Activated gamma-delta T cell treated with anti-CD3 and anti-CD28 coated beads, Interleukin-2, amount 50 U/mL, for 16 hours (primary cell): ENCODE measurements at places on chromosomes 5 and 9.
A peak's percentile ranks its signal among the peaks of the same experiment; 100 is the strongest.

- no peak for DNase-seq
These were observed 298.2 kb upstream of the RFX3 start for GRCh38 chr9:3823842-3824475.

DNA sequence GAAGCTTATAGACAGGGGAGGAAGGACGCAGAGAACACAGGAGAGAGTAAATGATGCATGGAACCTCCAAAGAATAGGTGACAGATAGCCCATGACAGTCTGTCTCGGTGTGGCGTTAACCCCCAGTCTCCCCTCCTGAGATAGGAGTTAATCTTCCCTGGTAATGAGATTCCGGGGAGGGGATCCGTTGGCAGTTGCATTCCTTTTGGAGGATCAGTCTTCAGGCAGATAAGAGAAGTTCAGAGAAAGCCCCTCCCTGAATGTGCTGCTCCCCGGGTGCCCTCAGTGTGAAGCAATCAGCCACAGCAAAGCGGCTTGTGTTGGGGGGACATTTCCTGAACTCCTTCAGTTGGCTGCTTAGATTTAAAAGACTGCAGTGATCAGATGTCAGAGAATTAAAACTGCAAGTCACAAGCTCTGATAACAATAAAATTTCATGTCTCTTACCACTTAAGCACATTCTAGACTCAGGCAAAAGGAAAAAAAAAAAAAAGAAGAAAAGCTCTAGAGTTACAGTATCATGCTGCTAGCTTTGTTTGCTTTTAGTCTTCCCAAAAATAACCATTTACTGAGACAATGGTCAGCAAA, 121.1 kb downstream of the EGFLAM start:
- DNase-seq: no peak

DNA sequence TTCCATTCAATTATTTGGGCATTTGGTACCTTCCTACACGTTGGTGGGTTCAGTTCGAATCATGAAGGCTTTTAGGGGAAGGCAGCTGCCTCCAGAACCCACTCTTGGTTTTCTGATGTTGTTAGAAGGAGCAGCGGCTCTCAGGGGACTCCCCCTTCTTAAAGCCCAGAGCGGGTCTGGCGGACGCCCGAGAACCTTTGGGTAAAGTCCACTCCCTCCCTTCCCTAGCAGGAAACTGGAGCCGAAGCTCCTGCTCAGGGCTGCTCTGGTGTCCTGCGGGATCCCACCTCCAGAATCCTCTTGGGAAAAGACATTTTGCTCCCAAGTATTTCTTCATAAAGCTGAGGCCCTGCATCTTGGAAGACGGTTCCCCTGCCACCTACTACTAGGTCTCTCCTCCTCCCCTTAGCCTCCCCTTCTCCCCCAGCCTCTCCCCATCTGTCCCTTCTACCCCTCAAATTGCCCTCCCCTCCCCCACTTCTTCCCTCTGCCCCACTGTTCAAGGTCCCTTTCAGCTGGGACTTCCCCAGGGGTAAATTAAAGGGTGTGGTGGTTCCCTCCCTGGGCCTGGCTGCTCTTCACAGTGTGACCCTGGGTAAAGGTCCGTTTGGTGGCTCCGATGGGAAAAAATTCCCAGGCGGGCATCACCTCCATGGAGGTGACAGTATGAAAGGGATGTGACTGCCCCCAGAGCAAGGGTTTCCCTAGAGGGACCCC, 9.3 kb downstream of the IRX4 start:
- no peak for DNase-seq

GRCh38 chr5:6832994-6833393, 119.8 kb downstream of the TENT4A start:
- DNase-seq: no peak

DNA sequence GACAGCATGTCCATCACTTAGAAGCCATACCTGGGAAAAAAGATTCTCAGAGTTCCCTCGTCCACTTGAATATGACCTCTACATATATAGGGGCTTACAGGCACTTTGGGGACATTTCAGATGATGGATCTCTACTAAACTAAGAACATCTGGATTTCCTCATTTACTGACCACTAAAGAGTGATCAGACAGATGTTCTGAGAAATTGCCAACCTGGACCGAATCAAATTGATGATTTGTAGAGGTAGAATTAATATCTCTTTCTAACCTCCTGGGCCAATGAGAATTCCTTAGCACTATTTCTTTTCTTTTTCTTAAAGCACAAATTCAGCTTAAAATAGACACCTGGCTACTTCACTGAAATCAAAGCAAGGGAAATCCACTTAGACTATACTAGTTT, 422.7 kb downstream of the MTRR start:
- no peak for DNase-seq

DNA sequence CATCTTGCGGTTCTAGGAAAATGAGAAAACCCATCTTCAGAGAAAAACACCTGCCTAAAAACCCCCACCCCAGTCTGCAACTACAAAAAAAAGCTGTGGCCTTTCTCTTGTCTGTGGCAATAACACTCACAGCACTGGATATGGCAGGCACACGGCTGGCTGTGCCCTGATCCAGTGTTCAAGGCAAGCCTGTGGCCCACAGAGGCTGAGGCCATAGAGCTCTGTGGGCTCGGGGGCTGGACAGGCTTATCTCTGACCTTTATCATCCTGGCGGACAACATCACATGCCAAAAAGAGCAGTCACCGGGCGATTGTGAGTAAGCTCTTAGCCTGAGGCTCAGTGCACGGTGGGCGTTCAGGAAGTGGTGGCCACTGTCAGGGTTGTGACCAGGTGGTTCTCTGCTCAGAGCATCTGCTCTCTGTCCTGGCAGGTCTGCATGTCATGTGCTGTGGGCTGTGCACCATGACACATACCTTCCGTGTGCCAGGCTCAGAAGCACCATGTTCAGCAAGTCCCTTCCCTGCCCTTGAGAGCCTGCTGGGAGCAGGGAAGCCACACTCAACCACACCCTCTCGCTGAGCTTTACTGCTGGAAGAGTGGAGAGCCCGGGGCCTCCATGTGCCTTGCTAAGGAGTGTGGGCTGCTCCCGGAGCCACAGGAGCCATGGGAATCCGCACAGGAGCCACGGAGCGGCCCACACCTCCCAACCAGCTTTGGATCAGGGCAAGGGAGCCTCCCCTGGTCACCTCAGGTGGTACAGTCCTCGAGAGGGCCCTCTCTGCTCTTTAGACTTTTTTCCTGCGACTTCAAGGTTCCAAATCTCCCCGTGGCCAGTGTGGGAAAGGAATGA, 34.6 kb upstream of the WDR38 start:
- no peak for DNase-seq

GRCh38 chr9:93028448-93029006, 30.0 kb upstream of the SUSD3 start:
- DNase-seq: peak; percentile 51

GRCh38 chr5:121688781-121689180, 162.9 kb upstream of the FTMT start:
- DNase-seq: no peak

GRCh38 chr9:32677931-32678330, 42.5 kb upstream of the TAF1L start:
- no peak for DNase-seq

DNA sequence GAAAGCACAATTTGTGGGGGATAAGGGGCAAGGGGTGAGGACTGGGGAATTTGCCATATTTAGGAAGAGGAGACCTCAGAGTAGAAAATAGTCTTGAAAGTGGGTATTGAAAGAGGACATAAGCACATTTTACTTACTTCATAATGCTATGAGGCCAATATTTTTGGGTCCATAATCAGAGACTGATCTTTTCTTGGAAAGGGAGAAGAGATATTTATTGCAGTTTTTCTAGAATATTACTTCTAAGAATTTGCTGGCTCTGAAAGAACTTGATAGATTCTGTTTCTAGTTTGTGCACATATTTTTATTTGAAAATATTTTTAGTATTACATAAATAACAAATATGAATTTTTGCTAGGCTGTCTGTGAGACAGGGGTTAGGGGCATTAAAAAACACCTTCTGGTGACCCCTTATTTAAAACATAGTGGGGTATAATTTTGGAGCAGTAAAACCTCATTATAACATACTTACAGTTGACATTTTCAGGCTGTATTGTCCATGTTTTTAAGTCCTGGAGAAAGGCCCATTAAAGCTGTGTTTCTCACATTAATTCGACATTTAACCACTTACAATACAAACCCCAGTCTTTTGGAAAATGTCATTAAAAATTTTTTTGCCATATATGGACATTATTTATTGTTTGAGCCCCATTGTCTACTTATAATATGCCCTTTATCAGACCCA, 118.9 kb upstream of the NFIB start:
- no peak for DNase-seq

DNA sequence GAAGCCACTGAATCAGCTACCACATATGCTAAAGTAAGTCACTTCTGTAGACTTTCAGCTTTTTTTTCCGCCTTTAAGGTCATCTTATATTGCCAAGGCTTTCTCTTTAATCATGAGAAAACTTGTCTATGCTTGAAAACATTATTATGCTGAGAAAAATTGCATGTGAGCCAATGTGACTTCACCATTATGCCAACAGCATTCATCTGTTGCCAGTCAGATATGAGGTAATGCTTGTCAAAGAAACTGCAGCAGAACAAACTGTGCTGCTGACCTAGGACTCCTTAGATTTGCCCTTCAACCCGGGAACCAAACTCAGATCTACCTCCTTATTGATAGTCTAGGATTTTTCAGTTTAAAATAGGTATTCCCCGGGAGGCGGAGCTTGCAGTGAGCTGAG, 34.3 kb downstream of the SLC44A1 start:
- no peak for DNase-seq

DNA sequence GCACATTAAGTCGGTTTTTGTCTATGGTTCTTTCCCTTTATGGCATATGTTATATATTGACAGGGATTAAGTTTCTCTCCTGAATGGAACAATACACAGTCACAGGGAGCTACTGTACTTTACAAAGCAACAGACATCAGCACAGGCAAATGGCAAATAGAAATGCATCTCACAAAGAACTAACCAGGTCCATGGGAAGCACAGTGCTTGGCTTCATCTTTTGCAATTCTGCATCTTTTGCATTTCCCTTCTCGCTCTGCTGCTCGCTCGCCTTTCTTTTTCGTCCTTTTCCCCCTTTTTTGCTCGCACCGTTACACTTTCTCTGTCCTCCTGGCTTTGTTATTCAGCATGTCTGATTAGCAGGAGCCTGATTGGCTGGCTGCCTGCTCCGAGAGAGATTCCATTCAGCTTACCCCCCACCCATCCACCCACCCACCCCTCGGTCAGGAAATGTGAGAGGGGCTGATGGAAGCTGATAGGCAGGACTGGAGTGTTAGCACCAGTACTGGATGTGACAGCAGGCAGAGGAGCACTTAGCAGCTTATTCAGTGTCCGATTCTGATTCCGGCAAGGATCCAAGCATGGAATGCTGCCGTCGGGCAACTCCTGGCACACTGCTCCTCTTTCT, at the start of gene ADAMTSL1:
ADAMTSL1 (plus strand) TSS at position 502 of the 628 bp plus-strand sequence; CDS start at position 582, 80 bp downstream.
- DNase-seq: no peak

GRCh38 chr5:11152368-11152767, 391.3 kb upstream of the DAP start:
- no peak for DNase-seq

DNA sequence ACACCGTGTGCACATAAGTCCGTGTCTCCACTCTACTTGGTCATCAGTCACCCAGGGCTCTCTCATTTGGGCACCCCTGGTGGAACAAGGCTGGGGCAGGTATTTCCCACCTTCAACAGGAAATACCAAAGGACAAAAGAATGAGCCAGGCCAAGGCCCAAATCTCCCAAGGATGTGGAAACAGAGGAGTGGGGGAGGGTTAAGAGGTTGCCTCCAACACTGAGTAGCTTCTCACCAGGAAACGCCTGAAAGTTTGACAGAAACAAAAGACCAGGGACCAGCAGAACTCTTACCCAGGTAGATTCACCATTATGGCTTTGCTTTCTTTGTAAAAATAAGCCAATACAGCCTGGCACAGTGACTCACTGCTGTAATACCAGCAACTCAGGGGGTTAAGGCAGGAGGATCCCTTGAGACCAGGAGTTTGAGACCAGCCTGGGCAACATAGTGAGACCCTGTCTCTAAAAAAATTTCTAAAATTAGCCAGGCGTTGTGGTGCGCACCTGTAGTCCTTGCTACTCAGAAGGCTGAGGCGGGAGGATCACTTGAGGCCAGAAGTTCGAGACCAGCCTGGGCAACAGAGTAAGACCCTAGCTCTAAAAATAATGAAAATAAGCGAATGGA, 12.7 kb downstream of the SLC1A3 start:
- no peak for DNase-seq

DNA sequence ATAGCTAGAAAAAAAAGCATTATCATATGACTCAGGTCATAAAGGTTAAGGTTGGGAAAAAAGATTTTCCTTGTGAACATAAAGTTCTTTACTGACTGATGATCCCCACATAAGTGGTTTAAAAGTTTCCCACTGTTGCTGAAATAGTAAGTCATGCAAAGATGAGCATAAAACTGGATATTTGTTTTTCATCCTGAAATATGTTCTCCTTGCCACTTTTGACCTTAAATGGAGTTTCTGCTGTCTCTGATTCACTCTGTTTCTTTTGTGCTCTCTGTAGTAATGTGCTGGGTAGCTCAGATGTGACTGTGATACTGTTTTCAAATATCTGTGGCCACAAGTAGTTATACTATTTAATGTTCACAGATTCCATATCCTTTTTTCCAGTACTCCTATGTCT, 162.5 kb upstream of the GAS1 start:
- no peak for DNase-seq

- DNase-seq: no peak
These were observed 221.2 kb downstream of the GABRG2 start for GRCh38 chr5:162288647-162289296.

GRCh38 chr5:111953351-111954127, 196.5 kb upstream of the NREP start:
- no peak for DNase-seq

- no peak for DNase-seq
These were observed 176.5 kb downstream of the CDK5RAP2 start for GRCh38 chr9:120403543-120403856.

DNA sequence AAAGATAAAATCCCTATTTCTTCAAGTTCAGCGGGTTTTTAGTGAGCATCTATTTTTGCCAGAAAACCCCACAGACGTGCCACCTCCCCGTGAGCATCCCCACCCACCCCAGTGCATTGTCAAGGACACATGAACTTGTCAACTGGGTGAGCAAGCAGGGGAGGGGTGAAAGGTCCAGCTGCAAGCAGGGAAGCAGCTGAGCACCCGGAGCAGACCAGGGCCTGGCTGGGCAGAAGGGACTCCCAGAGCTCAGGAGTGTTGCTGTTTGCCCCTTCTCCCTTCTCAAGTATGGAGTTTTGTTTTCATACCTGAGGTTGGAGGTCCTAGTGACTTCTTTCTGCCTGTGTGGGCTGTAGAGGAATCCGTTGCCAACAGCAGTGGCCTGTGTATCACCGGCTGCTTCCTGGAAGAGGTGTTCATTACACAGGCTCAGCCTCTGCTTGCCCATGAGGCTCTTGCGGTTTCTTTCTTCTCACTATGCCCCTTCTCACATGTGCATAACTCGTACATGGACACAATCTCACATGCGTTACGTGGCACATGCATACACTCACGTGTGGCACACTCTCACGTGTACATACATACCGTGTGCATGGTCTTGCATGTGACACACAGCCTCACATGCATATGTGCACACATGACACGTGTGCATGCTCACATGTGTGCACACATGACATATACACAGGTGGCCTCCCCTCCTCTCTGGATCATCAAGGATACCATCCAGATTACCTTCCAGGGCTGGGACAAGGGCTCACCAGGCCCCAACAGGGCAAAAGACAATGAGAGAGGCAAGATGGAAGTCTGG, 126.7 kb downstream of the MVB12B start:
- no peak for DNase-seq
